ENCODE measurements at places on chromosomes 2 and 18.
A peak's percentile ranks its signal among the peaks of the same experiment; 100 is the strongest.

GRCh38 chr2:96801786-96802595, 14.1 kb upstream of the CNNM3 start:
- DNase-seq = peak; percentile 19

DNA sequence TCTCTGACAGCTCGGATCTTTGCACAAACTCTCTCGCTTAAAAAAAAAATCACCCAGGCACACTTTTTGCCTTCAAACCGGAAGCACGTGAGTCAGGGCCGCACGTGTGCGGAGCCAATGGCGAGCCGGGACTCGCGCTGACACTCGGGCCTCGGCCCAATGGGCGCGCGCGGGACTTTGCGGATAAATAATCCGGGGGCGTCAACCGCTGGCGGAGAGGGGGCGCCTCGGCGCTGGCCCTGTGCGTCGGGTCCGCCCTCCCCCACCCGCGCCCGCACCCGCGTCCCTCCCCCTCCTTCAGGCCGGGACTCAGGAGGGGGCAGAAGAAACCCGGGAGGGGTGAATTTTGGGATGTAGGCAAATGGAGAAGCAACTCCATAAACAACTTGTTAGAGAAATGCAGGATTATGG, 319 bp upstream of the EN1 start:
- DNase-seq = peak; percentile 65

GRCh38 chr18:46366751-46367376, 262.7 kb downstream of the HAUS1 start:
- no peak for DNase-seq

GRCh38 chr2:229815858-229816257, 101.5 kb upstream of the DNER start:
- peak; percentile 48 for DNase-seq
